Cortex of kidney (tissue), 1 donor: ENCODE measurements at places on chromosomes 7 and 10.

GRCh38 chr7:506921-507622 is 12.6 kb downstream of the PDGFA start:
- no peak for DNase-seq

- no peak for DNase-seq
Measured at GRCh38 chr7:130367836-130368746, 12.2 kb upstream of the CPA1 start.

DNA sequence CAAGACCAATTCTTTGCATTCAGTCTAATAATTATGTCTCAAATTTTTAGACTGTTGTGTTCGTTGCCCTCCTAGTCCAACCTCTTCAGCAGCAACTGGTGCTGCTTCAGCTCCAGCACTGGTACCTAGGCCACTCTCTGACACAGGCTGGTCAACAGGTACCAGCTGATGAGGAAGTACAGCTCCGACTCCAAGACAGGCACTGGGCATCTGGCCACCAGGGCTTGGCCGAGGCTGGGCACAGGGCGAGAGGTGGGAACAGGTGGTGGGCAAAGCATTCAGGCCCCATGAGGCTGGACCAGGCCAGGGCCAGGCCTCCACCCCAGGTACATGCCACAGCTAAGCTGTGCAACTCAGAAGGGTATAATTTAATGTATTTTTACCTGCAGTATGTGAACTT is 151.5 kb upstream of the AGR3 start:
- DNase-seq: no peak

- no peak for DNase-seq
Measured at GRCh38 chr10:70714245-70714644, 41.9 kb downstream of the ADAMTS14 start.

GRCh38 chr7:20593501-20593900 is 22.0 kb upstream of the ABCB5 start:
- DNase-seq: no peak

DNA sequence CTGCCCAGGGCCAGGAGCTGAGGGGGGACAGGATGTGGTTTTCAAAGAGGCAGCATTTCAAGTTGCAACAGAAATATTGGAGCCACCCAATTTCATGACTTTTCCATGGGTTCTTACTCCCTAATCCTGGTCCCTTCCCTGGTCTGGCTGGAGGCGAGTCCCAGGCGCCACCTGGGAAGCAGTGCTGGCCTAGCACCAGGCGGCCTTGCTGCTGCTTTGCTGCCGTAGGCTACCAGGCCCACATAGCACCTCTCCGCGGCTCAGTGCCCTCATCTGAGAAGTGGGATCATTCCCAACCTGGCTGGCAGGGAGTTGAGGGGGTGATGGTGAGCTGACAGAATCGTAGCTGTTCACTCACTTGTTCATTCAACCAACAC is 33.7 kb downstream of the ZMIZ1 start:
- DNase-seq: no peak
